Suprapubic skin (tissue), 4 donors: ENCODE measurements at places on chromosomes 11 and 22. TPM values are rescaled to one million over a fixed set of nuclear protein-coding genes. Genes with fewer than 3 reads are reported as not detected.

Gene PHF21B
- total RNA-seq = not detected

DNA sequence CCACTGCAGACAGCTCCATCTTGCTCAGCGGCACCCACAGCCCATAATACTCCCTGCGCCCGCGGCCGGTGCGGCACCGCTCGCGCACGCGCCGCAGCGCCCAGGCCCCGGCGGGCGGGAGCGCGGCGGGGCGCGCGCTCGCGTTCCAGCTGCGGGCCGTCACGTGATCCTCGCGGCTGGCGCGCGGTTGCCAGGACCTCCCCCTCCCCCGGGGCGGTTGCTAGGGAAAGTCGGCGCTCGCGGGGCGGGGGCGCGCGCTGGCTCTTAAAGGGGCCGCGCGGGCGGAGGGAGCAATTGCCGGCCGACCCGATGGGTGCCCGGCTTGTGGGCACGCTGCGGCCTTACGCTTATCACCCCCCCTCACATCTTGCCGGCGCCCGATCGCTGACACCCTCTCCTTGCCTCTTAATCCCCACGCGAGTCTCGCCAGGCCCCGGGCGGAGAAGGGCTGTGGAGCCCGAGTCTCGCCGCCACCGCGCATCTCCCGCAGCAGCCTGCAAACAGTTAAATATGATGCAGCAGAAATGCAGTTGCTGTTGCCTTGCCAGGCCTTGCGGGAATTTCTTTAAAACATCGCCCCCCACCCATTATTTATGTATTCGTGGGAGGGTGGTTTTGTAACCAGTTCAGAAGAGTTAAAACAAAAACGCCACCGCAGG, at the start of gene CBX6:
Gene CBX6 (minus strand): TSS at position 45 of the 659 bp plus-strand sequence. CDS start 26 bp downstream, at position 19.
- DNase-seq = peak; percentile 96

Gene OR2AG1
- not detected for total RNA-seq

Gene NEFH
- 0.51 TPM for total RNA-seq

DNA sequence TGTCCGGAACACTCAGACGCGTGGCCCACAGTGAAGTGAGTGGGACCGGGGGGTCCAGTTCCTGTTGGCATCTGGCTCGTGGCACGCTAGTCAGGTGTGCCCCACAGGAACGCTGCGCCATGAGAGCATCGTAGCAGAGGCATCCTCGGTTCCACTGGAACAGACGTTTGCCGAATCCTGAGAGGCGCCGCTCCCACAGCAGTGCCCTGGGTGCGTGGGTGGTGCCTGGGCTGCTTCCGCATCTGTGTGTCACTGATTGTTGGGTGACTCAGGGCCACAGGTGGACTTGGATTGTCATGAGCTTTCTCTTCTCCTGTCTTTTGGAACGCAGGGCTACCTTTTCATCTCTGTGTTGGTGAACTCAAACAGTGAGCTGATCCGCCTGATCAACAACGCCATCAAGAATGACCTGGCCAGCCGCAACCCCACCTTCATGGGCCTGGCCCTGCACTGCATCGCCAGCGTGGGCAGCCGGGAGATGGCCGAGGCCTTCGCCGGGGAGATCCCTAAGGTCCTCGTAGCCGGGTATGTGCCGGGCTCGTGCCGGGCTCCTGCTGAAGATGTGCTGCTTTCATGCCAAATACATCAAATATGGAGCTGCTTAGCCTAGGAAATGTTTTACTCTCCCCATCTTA, 46.2 kb downstream of the AP2A2 start:
- DNase-seq = no peak

DNA sequence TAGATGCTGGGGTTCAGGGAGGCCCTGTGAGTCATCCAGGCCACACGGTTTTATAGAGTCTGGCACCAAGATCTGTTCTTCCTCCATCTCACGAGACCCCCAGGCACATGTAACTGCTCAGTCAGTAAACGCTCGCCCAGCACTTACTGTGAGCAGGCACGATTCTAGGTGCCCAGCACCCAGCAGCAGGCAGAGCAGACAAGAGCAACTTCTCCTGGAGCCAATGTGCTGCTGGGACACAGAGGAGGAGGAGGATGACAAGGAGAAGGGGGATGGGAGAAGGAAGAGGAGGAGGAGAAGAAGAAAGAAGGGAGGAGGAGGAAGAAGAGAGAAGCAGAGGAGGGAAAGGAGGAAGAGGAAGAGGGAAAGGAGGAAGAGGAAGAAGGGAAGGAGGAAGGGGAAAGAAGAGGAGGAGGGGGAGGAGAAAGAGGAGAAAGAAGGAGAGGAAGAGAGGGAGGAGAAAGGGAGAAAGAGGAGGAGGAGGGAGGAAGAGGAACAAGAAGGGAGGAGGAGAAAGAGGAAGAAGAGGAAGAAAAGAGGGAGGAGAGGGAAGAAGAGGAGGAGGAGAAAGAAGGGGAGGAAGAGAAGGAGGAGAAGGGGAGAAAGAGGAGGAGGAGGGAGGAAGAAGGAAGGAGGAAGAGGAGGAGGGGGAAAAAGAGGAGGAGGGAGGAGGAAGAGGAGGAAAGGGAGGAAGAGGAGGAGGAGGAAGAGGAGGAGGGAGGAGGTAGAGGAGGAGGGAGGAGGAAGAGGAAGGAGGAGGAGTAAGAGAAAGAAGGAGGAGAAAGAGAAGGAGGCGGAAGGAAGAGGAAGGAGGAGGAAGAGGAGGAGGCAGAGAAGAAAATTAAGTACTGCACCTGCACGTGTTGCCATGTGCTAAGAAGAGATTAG, 77.6 kb upstream of the RTL6 start:
- DNase-seq = no peak

DNA sequence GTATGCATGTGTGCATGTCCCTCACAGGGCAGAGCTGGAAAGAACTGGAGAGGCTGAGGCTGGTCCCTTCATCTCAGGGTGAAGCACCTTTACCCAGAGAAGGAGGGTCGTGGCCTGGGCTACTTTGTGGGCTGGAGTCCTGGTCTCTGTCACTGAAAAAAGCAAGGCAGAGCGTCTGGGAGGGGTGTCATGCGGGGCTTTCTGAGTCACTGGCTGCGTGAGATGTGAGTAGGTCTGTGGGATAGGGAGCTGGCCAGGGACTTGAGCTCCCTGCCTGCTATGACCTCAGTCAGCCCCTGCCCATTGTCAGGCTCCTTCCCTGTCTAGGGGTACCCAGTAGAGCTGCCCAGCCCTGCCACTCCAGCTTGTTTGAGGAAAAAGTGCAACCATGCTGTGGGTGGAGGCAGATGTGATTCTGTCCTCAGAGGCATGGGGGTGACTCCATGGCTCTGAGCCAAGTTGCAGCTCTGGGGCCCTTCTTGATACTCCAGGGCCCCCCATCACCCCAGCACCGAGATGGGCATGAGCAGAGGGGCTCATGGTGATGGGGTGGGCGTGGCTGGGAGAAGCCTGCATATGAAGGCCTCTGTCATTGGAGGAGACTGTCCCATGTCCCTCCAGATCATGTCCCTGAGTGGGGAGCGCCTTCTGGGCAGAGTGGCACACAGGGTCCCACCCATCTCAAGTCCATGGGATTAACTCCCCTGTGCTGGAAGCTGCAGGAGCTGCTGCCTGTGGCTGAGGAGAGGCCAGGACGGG, 27.8 kb downstream of the KCNQ1 start:
- DNase-seq = no peak

- no peak for DNase-seq
Observed at GRCh38 chr11:116193321-116194131, 579.3 kb downstream of the BUD13 start.
